GM20000 (cell line): ENCODE measurements at places on chromosomes 1 and 21.

DNA sequence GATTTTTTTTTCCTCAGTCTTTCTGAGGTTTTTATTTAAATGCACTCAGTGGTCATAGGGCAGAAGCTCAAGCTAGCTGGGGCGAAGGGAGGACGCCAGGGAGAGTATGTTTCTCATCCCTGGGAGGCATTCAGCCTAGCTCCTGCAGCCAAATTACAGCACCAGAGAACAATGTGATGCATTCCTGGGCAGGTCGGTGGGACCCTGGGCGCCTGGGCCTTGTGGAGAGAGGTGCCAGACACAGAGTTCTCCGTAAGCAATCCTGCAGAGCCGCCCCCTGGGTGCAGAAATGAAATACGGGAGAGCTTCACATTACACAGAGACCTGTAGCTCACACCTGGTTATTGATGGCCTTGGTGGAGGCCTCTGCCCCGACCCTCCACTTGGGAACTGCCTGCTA lies 15.5 kb downstream of the WNT2B start:
- DNase-seq = no peak

GRCh38 chr1:18077657-18078215 lies 29.9 kb upstream of the IGSF21 start:
- no peak for DNase-seq

DNA sequence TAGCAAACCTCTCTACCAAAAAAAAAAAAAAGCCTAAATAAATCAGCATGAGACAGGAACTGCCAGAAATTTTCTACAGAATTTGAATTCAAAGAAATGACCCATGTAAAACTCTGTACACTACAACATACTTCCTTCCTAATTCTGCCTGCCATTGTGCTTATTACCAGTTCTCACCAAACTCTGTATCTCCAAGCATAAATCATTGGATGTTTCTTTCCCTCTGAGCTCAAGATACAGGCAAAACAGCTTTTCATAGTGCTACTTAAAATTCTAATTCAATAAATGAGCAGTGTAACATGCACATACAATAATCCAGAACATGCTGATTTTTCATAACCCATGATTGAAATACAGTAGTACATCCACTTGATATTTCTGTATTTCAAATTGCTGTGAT lies 87.0 kb downstream of the EIF4G3 start:
- DNase-seq = no peak

DNA sequence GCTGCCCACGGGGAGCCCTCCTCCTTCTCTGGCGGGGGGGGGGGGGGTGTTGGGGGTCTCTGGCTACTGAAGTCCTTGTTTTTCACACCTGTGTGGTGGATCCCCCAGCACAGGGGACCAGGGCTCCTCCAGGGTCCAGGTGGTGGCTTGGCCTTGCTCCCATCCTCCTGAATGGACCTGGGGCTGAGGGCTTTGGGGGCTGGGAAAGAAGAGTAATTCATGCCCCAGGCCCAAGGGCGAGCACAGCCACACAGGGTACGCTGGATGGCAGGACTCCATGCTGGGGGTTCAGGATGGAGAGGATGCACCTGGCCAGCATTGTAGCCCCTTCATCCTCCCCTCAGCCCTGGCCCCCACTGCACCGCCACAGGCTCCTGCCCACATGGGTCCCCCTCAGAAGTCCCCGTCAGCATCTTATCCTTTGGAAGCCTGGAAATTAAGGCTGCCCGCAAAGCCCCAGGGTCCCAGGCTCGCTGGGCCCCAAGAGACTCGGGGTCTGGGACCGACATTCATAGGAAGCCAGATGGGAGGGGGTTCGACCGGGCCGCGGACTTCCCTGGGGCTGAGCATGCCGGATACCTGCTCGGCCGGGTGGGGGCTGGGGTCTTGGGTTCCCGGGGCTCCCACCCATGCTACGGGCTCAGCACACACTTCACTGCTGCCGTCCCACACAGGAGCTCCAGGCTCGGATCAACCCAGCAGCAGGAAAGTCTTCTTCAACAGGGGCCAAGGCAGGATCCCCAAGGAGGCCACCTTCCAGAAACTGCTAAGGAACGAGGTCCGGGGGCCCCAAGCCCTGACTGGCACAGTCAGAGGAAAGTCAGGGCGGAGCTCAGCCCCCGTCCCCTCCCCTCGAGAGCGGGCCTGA lies 49.0 kb upstream of the ACTRT2 start:
- no peak for DNase-seq

DNA sequence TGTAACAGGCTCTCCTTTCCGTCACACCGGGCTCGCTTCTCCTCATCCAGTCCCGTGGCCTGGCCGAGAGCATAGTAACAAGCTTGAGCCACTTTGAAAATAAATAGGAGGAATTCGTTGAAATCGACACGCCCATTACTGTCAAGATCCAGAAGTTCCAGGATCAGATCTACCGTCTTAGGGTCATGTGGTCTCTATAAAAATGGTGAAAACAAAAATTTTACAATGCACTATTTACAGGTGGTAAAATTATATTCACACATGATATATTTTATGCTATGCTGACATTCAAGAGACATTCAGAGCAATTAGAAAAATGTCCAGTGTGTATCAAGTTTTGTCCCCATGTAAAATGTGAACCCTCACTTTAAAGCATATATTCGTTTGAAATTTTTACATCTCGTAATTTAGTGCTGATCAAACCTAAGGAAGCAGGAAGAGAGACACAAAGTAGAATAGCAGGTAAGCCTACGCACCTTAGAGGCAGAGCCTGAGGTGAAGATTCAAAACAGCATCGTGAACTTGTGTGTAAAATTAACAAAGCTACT lies 2.3 kb downstream of the TCHH start:
- no peak for DNase-seq

GRCh38 chr21:46054031-46054430 lies 43.9 kb upstream of the COL6A2 start:
- DNase-seq = no peak

DNA sequence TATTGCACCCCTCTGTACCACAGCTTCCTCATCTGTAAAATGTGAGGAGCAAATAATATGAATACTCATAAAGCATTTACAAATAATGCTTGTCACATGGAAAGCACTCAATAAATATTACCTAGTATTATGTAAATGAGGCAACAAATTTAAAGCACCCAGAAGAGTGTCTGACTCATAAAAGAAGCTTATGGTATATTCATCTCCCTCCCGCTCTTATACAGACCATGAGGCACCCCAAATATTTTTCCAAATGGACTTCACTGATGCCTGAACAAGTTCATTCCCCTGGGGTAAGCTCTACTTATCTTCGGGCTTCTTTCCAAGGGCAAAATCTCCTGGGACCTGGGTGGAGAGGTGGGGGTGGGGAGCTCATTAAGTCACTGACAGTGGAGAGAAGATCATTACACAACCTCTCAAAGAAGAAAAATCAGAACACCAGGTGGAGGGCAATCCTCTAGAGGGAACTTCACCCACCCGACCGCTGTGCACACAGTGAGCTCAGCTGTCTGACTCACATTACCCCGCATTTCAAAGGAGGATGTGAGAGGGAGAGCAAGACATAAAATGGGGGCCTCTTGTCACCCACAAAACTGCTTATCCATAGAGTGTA lies 166.2 kb downstream of the ASTN1 start:
- DNase-seq = no peak
